Forelimb muscle (tissue), 1 donor: ENCODE measurements at places on chromosomes 12 and 14. TPM values are rescaled to one million over a fixed set of nuclear protein-coding genes. Genes with fewer than 3 reads are reported as not detected.

GRCh38 chr12:34376133-34376799, 354.0 kb downstream of the ALG10 start:
- no peak for DNase-seq

DNA sequence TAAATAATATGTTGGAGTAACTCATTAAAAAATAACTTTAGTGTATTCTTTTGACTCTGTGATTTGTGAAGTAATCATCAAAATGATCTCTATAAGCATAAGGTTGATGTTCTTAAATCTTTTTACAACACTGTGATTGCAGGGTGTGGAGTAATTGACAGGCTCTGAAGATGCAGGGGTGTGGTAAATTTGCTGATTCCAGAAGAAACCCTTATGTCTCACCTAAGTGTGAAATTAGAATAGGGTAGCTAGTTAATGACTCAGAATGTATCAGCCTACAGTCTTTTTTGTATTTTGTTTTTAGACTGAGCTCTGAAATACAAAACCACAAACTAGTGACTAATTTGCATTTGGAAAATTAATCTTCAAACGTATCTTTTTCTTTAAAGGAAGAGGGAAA, 5.9 kb downstream of the PRPF39 start:
- DNase-seq, result no peak

DNA sequence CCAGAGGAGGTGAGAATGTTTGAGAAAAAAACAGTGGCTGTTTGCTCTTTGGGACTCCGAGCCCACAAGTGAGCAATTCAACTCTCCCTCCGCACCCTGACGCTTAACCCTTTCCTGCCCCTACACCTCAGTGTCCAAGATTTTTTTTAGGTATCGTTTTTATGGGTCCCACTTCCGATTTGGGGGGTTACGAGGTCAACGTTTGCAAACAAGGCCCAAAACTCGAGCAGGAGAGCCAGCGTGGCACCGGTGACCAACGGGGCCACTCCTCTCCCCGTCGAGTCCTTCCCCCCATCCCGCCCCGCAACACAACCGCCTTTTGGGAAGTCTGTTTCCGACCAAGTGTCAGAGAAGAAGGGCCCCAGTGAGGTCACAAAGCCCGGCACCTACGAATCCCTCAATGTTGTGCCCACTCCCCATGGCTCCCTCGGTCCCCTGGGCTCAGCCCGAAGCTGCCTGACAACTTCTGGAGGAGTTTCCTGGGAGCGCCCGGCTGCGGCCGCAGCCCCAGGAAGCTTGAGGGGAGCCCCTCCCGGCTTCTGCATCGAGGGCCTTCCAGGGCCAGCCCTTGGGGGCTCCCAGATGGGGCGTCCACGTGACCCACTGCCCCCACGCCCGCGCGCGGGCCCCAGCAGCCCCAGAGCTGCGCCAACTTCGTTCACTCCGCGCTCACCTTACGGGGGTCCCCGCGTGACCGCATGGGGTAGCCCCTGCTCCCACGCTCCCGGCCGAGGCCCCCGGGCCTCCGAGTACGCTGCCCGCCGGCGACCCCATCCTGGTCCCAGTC, 1.2 kb downstream of the CDK2AP1 start:
- no peak for DNase-seq

DNA sequence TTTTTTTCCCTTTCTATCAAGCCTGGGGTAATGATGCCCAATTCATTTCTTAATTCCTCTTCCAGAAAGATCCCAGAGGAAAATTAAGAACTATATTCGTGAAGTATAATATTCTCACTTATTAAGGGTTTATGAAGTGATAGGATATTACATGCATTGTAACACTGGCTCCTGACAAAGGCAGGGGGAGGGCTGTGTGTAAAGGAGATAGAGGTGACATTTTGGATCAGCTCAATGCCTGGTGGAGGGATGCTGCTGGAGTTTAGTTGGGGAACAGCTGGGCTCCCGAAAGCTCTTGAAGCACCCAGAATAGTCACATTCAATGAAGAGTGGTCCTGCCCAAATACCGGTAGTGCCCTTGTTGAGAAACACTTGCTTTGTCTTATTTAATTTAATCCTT, 774 bp downstream of the SERPINA11 start:
- DNase-seq, result no peak

DNA sequence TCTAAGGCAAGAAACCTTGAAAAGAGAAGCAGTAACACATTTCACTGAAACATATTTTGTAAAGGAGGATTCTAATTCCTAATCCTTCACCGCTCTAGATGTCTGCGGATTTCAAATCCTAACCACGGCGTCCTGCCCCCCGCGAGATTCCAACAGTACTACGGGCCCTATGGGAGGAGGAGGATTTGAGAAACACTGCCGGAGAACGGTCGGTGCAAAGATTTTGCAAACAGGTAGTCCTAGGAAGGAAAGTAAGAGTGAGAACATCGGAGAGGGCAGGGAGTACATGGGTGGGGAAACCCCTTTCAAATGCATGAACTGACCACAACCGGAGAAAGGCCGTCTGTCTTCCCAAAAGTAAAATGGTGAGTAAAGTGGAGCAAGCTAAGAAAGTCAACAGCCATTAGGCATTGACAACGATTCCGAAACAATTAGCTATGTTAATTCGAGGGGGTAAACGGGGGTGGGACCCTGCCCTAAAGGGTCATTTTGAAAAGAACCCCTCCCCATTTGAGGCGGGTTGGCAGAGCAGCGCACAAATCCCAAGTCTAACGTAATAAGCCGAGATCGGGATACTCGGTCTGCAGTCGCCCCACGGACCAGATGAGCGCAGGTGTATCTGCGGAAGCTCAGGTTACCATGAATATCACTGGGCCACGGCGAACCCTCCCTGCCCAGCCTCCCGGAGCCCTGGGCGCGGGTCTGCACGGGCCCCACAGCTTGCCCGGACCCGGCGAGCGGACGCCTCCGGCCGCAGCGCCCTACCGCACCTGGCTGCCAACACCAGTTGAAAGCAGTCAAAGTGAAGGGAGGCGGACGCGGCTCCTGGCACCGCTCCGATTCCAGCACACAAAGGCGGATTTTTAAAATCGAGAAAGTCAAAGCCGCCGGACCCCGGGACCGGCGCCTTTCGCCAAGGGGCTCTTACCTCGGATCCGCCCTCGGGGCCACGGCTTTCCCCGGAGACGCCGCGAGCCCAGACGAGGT, 662 bp downstream of the EPS8 start:
- DNase-seq, result no peak

- DNase-seq, result no peak
Measured at GRCh38 chr14:82239223-82239622, 705.6 kb upstream of the SEL1L start.

GRCh38 chr14:77143071-77143470, 1.5 kb upstream of the ZDHHC22 start:
- no peak for DNase-seq

- DNase-seq, result no peak
Measured at GRCh38 chr14:35553808-35554207, 19.8 kb downstream of the INSM2 start.

GRCh38 chr12:90628213-90628612, 326.8 kb downstream of the CCER1 start:
- DNase-seq, result no peak

GRCh38 chr12:2445968-2446367, 348.8 kb upstream of the FKBP4 start:
- DNase-seq, result no peak

- DNase-seq, result no peak
Measured at GRCh38 chr12:64526859-64527258, 74.9 kb downstream of the TBK1 start.

DNA sequence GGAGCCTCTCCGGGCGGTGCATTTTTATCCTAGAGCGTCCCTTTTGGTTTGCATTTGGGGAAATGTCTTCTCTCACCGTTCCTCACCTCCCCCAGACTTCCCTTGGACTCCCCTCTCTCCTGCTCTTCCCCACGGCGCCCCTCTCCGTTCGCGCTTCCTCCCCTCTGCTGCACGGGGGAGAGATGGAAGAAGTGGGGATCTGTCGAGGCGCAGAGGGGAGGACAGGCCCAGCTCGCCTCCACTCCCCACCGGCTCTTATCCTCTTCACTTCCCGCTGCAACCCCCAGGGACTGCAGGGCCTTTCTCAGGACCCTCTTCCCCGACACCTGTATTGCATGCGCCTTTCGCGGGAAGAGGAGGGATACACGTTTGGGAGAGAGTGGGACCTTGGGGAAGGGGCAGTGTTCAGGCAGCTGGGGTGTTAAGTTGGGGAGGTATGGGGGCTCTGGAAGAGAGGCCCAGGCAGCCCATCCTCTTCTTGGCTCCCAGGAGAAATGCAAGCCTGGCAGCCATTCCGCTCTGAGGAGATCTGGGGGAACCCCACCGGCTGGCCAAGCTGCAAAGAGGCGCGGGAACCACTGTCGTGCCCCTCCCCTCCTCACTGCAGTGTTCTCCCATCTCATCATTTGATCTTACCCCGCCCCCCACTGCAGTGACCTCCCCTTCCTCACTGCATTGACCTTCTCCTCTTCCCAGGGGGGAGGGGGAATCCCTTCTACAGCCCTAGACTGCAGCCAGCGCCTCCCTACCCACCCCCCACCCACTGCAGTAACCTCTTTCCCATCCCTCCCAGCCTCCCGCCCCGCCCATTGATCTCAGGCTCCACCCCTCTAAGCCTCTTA, 788 bp downstream of the ENO2 start:
- DNase-seq, result no peak

DNA sequence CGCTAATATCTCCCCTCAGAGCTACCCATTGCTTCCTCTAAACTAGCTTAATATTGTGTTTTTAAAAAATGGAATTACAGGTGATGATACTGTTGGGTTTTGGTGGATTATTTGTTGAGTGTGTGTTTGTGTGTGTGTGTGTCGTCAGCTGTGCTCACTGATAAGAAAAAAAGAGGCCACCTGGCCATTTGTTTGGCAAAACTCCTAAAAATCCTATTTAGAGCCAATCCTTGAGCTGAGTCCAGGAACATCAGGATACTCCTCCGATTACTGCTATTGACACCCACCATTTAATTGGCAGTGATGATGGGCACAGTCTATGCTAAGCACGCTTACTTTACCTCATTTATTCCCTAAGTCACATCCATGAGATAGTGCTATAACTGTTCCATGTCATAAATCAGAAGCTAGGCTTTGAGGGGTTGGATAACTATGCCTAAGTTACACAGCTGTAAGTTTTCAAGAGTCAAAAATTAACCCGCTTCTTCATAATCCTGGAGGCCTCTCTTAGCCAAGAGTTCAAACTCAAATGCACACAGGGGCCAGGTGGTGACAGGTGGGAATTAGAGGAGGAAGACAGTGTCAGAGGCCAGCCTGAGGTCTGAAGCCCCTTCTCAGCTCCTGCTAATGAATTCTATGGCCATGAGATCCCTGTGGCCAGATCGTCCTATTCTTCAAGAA, 1026.6 kb upstream of the TMEM132C start:
- no peak for DNase-seq

DNA sequence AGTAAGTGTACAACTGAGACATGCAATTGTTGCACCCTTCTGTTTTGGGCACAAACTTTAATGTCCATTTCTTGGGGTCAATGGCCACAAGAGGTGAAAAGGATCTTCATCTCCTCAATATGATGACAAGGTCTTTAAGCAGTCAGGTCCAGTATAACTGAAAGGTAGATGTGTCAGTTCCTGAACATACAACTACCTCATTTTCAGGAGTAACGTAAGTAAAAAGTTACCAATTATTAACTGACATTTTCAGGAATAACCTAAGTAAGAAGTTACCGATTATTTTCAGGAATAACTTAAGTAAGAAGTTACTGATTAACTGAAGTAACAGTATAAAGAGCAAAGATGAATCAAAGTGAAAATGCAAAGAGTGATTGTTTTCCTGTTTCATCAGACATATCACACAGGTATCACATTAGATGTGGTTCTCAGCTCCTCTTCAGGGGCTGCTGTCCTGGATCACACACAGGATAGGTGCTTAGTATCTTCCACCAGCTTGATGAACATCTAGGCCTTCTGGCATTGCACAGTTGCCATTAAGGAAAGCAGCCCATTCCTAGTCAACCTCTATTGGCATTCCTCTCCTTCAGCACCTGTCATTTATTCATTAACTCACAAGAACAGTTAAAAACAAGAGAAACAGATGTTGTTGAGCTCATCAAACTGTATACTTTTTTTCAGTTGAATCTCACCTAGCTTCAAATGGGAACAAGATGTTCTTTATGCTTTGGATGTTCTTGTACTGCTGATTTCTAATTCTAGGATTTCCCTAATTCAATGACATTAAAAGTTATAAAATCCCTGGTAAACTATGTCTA, 200.0 kb downstream of the FOXG1 start:
- DNase-seq, result no peak

DNA sequence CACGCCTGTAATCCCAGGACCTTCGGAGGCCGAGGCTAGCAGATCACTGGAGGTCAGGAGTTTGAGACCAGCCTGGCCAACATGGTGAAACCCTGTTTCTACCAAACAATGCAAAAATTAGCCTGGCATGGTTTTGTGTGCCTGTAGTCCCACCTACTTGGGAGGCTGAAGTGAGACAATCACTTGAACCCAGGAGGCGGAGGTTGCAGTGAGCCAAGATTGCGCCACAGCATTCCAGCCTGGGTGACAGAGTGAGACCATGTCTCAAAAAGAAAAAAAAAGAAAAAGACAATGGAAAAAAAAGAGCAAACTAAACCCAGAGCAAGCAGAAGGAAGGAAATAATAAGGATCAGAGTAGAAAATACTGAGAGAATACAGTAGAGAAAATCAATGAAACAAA, 5.4 kb downstream of the CHURC1 start:
- no peak for DNase-seq

DNA sequence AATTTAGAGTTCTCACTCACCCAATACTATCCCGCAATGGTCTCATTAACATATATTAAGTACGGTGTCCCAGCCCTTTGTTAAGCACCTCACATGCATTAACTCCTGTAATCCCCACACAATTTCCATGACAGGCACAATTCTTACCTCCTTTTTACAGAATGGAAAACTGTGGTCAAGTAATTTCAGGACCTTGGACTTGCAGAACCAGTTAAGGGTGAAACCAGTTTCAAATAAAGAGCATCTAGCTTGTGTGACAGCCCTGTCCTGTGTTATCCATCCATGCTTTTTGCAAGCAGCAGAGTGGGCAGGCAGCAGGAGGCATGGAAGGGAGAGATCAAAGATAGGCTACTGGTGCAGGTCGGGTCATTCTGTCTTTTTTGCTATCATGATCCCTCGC, 470.8 kb downstream of the NELL2 start:
- DNase-seq, result no peak

- DNase-seq, result no peak
Measured at GRCh38 chr12:107287436-107288413, 194.4 kb upstream of the CRY1 start.

TMPO gene
- polyA plus RNA-seq, result 67.3 TPM

MDP1 gene
- polyA plus RNA-seq, result 5.5 TPM

PTPN6 gene
- polyA plus RNA-seq, result 5.0 TPM

CDK2 gene
- 23.4 TPM for polyA plus RNA-seq

PSEN1 gene
- 29.6 TPM for polyA plus RNA-seq

SHMT2 gene
- polyA plus RNA-seq, result 64.4 TPM

SARNP gene
- 68.8 TPM for polyA plus RNA-seq

LALBA gene
- not detected for polyA plus RNA-seq

DCAF5 gene
- 44.0 TPM for polyA plus RNA-seq
